NCI-H1105 (cell line): ENCODE measurements at places on chromosomes 1 and 21.

DNA sequence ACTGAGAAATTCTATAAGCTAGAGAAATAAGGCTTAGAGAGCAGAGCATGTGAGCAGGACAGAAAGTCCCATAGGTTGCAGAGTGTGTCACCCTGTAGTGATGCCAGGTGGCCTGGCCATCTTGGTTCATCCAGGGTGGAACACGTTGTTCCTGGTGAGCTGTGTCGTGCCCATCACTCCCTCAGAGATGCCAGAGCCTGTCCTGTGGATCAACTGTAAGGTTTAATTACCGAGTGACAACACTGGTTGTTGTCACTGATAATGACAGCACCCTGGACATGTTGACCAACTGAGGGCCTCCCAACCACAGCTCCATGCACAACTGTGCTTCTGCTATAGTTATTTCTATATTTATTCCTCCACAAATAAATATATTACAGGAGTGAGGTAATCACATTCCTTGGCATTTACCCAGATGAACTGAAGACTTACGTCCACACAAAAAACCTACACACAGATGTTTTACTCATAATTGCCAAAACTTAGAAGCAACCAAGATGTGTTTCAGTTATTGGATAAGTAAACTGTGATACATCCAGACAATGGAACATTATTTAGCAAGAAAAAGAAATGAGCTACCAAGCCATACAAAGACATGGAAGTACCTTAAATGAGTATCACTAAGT lies 6.2 kb downstream of the C1orf198 start:
- no peak for DNase-seq

DNA sequence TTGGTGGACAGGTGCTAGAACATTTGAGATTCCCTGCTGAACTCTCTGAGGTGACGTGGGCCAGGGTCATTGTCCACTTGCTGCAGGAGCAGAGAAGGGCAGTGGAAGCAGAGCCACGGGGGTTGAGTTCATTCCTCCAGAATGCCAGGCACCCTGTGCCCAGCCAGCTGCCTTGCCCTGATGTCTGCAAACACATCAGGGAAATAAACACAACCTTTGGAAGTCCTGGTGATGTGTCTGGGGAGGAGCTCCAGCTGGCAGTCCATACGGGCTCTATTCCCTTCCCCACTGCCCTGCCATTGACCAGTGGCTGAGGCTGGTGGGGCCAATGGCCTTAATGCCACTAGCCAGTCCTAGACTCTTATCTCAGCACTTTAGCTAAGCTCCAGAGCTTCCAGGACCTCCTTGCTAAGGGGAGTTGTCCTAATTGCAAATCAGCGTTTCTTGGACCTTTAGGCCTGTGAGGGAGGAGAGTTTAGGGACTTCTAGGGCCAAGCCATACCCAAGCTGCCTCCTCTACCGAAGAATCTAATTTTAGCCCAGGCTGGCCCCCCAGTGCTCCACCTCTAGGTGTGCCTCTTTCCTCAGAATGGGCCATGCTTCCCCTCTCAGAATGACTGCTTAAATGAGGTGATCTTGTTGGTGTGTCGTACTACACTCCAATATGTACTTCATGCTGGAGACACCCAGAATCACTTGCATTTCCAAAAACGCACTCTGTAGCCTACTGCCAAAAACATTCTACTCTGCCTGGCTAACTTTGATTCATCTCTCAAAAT lies 25.9 kb upstream of the MFSD2A start:
- no peak for DNase-seq

DNA sequence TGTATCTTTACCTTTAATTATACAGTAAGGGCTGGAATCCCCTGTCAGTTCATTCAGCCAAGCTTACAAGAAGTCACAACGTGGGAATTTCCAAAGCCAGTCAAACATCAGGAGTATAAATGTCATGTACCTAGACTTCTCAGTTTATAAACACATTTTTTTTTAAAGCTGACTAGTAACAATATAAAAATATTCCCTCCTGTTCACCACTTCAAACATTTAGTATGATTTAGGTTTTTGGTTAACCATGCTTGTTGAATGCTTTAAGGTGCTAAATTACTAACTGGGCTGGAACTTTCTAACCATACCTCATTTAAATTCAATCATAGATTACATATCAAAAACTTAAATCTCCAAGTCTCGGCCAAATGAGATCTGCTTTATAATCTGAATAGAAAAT lies 44.0 kb downstream of the JAK1 start:
- DNase-seq: no peak

GRCh38 chr1:86541859-86542258 lies 5.0 kb upstream of the CLCA4 start:
- DNase-seq: no peak
